ENCODE measurements at places on chromosomes 3 and 15.

GRCh38 chr15:27176785-27177406 lies 205.9 kb downstream of the GABRG3 start:
- no peak for DNase-seq

- no peak for DNase-seq
Measured at GRCh38 chr3:124792341-124793040, 62.2 kb downstream of the UMPS start.

DNA sequence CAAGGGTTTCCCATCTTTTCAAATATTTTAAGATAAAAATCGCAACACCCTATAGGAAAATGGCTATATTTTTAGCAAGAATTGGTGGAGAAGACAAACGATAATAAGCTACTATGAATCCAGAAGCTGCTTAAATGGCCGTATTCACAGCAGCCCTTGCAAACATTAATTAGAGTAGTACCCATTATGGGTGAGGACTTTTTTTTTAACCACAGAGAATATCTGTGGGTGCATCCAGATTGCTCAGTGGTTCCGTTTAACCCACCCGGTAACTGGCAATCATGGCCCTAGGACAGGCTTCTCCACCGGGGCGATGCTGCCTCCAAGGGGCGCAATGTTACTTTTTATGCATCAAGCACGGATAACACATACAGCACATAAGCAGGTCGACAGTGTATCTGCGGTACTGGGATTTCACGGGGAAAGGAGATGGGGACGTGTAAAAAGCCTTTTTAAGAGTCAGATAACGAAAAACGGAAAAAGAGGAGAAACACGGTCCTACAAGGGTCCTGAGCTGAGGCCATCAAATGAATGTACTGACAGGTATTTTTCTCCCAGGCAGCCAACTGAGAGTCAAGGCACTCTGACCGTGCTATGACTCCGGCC lies 968 bp upstream of the TMEM266 start:
- no peak for DNase-seq

DNA sequence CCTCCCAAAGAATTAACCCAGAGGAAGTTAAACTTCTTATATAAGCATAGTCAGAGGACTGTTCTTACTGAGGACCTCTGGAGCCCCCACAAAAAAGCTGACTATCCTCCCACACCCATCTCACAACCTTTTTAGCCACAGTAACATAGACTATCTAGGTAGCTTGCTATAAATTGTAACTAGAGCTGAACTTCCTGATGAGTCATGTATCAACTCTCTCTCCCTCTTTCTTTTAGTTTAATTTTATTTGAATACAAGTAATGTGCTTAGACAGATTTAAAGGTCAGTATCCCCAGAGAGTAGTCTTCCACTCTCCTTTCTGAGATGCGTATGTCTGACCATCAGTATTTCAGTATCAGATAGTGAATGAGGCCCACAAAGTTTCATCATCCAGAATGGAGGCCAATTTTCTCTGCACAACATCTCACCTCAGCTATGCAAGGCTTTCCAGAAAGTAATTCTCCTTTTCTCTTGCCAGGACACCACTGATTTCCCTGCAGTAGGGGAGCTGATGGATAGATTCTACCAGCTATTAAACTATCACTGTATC lies 104.0 kb upstream of the MYRIP start:
- DNase-seq: no peak

- DNase-seq: no peak
Measured at GRCh38 chr3:56955492-56956111, 104.9 kb upstream of the SPATA12 start.

DNA sequence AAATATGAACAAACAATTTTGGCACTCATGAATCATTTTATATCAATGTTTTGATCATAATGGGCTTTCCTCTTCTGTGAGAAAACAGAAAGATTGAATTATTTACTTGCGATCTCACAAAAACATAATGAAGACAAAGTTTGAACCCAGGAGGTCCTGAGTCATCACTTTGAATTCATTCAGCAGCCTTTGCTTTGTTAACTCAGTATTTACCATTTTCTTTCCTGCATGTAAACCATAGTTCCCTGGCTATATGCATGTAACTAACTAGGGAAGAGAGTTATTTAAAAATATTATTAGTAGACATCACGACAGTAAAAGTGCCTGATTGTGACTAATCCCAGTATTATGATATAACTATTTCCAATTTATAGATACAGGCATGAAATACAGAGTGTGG lies 1026.2 kb downstream of the PLOD2 start:
- DNase-seq: no peak

GRCh38 chr3:57896031-57896430 lies 112.2 kb upstream of the FLNB start:
- DNase-seq: no peak

- peak; percentile 42 for DNase-seq
Measured at GRCh38 chr15:85010386-85011159, 28.9 kb downstream of the PDE8A start.

DNA sequence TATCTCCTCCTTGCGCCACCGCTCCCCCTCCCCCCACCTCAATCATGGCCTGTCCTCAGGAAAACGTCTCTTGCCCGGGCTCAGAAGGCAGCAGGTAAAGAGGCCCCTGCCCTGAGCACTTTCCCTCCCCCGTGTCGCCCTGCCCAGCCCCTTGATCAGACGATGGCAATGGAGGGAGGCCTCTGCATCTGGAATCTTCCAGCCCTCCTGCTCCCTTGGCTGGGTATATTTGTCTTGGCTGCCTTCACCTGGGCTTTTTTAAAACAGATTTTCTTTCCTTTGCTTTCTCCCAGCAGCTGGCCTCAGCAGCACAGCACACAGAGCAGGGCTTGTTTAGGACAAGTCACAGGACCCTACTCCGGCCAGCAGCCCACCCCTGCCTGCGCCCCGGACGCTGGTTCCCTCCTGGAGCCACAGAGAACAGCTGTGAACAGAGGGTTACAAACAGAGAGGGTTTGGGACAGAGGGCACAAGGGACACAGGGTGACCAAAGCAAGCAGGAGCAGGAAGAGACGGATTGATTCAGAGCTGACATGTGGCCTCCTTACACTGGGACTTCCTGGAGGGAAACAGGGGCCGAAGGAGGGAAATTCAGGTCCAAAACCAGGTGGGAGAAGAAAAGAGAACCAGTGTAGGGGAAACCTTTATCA lies 78.7 kb downstream of the ISG20 start:
- no peak for DNase-seq

DNA sequence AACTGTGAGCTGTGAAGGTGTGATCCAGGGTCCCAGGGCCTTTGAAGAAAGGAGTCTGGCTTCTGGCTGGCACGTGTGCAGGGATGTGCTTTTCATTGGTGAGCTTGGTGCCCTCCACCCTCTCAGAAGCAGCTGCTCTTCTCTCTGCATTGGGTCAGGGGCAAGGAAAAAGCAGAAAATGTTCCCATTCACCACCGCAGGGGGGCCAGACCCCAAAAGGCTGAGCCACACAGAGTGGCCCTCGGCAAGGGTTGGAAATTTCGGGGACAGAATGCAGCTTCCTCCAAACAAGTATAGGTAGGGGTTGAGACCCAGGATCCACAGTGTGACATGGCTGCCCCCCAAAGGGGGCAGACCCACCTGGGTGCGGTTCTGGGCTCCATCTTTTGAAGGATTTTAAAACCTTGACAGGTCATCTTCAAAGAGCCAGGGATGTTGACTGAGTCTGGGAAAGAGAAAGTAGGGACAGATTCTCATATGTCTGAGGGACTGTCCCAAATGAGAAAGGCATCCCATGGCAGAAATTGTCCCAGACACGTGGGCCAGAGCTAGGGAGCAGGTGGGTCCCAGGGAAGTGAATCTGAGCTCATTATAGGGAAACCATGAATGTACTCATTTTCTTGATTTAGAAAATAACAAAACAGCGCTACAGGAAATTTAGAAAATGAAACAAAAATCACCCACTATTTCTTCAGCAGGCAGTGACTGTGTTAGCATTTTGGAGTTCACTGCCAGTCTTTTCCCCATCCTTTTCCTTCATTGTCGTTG lies 2.7 kb downstream of the CSK start:
- DNase-seq: no peak

Data from AG08396 (cell line).